ENCODE measurements at places on chromosomes 7 and 10. TPM values are rescaled to one million over a fixed set of nuclear protein-coding genes. Genes with fewer than 3 reads are reported as not detected.

DNA sequence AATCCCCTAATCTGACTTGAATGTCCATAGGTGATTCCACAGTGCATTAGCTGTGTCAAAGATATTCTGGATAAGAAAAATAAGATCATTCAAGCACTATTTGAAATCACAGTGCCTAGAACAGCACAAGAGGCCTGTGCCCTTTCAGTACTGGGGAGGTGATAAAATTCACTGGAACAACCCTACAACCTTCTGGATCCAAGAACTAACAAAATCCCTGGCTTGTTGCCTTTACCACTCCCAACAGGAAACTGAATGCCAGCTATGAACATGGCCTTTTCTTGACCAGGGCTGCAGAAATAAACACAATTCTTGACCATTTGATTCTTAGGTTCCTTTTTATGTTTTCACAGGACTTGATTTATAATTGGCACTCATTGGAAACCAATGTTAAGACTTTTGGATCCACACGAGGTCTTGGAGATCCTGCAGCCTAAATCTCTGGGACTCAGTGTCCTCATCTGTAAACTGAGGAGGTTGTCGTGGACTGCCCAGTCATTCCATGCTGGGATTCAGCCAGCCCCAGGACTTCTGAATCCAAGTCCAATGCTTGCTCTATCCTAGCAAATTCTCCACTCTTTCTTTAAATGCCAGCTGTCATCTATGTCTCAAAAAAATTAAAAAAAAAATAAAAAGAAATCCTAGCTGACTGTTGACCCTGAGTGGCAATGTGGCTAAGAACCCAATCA is 624.7 kb downstream of the KCNMA1 start:
- no peak for DNase-seq

DNA sequence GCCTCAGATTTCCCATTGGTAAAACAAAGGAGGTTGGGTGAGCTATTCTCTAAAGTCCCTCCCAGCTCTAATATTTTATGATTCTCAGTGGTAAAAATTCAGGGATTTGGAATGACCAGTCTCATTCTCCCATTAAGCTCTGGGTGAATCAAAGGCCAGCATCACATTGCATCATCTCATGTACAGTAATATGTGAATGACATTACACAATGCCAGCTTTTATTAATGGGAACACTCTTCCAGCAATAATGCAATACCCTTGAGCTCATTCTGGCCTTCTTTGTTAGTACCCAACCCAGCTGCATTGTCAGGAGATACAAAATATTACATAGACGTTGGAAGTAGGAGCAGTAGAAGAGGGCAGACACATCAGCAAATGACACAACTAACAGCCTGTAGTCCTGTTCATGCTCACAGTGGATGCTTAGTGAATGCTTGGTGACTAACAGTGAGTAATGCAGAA is 100.0 kb upstream of the EGR2 start:
- DNase-seq: no peak

- no peak for DNase-seq
Observed at GRCh38 chr10:21327289-21327993, 198.0 kb downstream of the SKIDA1 start.

GRCh38 chr10:21726601-21727225 is 192.7 kb downstream of the MLLT10 start:
- no peak for DNase-seq

- no peak for DNase-seq
Observed at GRCh38 chr7:42381161-42381560, 144.2 kb upstream of the GLI3 start.

DNA sequence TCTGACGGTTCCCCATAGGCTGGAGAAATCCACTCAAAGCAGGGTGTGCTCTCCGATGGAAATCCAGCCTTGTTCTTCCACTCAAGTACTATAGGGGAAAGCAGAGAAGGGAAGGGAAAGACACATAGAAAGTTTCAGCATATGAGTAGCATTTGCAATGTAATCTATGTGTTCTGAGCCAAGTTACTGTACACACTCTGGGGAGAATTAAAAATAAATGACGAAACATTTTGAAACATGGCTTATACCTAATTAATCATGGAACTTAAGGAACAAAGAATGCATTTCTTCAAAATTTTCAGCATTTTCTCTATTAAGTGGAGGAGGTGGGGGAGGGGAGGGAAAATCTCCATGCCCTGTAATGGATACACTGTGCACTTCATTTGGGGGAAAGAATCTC is 198.1 kb upstream of the HABP2 start:
- DNase-seq: no peak

- no peak for DNase-seq
Observed at GRCh38 chr7:29764227-29764626, 42.1 kb upstream of the WIPF3 start.

The ADAM12 gene
- 0.55 TPM for total RNA-seq

GRCh38 chr7:115368998-115369397 is 447.1 kb downstream of the MDFIC start:
- no peak for DNase-seq

GRCh38 chr10:12319076-12319475 is 30.3 kb upstream of the CAMK1D start:
- DNase-seq: no peak

The AGBL3 gene
- 3.9 TPM for total RNA-seq

The AGAP5 gene
- total RNA-seq: 6.8 TPM

DNA sequence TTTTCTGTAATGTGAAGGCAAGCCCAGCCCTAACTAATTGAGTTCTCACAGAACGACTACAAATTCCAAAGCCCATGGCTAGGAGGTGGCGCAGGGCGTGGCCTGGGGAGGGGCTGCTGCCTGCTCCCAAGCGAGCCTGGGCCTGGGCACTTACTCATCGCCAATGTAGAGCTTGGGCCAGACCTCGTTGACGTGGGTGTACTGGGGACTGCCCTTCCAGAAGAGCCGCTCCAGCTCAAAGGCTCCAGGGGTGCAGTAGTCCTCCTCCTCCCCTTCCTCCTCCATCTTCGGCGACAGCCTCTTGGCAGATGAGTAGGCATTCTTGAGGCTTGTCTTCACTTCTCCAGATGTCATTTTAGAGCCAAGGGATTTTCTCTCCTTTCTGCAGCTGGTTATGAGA is 53.3 kb upstream of the SAMD8 start:
- DNase-seq: no peak

The WDR86 gene
- 1.4 TPM for total RNA-seq

DNA sequence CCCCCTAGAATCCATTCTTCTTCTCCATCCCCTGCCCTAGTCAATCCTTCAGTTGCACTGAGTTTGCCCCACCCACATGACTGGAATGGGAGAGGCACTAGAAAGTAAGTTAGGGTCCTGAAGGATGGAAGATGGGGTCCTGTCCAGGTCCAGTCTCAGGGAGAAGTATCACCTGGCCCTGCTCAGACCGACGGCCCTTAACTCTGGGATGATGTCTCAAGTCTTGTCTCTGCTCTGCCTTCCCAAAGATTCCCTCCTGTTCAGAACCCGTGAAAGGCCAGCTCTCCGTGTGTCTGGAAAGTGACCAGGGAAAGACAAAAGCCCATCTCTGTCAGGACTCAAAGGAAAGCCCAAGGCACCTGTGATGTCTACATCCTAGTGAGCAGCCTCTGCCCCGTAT is 88.8 kb downstream of the OAT start:
- no peak for DNase-seq

The ZNF398 gene
- 8.0 TPM for total RNA-seq

The NANOS1 gene
- 0.56 TPM for total RNA-seq

- no peak for DNase-seq
Observed at GRCh38 chr10:16809074-16809718, 8.0 kb downstream of the RSU1 start.

- no peak for DNase-seq
Observed at GRCh38 chr7:116395141-116395791, 104.3 kb upstream of the CAV2 start.

The SPDYE8 gene
- not detected for total RNA-seq

DNA sequence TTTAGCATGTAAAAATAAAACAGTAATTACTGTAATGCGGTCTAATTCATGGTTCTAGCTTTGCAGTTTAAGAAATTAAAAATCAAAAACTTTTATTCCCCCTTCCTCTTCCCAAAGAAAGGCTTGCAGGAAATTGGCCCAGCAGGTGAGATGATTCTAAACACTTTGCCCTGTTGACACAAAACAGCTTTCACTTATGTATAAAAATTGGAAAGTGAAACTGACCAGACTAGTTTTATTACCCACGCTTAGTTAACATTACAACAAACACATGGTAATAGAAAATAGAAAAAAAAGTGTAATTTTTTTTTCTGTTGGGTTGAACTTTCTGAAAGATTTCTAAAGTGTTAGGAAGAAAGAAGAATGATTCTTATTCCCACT is 1.2 kb upstream of the CCDC6 start:
- DNase-seq: no peak

- no peak for DNase-seq
Observed at GRCh38 chr10:69721690-69722310, 79.9 kb upstream of the COL13A1 start.

DNA sequence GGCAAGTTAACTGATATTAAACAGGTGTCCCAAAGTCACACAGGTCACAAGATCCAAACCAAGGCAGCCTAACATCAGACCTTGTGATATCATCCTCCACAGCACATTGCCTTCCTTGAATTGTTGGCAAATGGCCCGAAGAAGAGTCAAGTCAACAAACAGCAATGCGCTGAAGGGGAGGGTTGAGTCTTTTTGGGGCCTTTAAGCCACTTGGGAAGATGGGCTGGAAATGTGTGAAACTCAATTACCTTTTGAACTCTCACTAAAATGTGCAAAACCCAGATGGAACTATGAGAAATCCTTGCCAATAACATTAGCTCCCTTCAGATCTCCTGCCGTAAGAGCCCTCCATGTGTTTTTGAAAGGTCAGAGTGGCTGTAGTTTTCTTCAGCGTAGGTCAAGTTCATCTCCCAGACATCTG is 47.9 kb upstream of the STK17A start:
- DNase-seq: no peak

GRCh38 chr7:108108131-108108530 is 22.0 kb downstream of the LAMB4 start:
- DNase-seq: no peak

The AZGP1 gene
- total RNA-seq: 238 TPM

The ELMO1 gene
- total RNA-seq: 3.7 TPM

DNA sequence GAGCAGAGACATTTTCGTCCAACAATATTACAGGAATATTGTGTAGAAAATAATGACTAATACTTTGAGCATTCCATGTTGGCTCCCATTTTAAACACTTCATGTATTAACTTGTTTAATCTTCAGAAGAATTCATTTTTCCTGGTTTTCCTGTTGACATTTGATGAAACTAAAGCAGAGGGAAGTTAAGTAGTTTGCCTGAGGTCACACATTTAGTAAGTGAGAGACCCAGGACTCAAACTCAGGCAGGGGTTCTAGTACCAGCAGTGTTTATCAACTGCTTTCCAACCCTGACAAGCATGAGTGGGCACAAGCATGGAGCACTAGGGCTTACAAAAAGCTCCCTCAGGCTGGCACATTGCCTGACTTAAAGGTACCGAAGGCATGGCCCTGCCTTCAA is 719.1 kb downstream of the AUTS2 start:
- DNase-seq: no peak

The EBF3 gene
- total RNA-seq: 1.3 TPM

DNA sequence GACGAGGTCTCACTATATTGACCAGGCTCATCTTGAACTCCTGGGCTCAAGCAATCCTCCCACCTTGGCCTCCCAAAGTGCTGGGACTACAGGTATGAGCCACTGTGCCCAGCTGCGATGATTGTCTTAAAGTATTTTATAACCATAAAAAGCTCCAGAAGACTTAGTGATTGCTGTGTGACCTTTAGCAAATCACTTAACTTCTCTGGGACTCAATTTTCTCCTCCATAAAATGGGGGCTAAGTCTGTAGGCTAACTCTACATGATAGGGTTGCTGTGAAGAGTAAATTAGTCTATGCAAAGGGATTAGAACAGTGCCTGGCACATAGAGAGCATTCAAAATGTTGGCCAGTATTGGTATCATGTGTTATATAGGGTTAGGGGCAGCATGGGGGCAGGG is 42.8 kb downstream of the PPIF start:
- no peak for DNase-seq

- DNase-seq: no peak
Observed at GRCh38 chr7:1569016-1569415, 816 bp downstream of the PSMG3 start.

All from pancreas (tissue), 10 donors.